ENCODE measurements at places on chromosomes 6 and 20. TPM values are rescaled to one million over a fixed set of nuclear protein-coding genes. Genes with fewer than 3 reads are reported as not detected.

PLN gene
- total RNA-seq, result 10.6 TPM

DNA sequence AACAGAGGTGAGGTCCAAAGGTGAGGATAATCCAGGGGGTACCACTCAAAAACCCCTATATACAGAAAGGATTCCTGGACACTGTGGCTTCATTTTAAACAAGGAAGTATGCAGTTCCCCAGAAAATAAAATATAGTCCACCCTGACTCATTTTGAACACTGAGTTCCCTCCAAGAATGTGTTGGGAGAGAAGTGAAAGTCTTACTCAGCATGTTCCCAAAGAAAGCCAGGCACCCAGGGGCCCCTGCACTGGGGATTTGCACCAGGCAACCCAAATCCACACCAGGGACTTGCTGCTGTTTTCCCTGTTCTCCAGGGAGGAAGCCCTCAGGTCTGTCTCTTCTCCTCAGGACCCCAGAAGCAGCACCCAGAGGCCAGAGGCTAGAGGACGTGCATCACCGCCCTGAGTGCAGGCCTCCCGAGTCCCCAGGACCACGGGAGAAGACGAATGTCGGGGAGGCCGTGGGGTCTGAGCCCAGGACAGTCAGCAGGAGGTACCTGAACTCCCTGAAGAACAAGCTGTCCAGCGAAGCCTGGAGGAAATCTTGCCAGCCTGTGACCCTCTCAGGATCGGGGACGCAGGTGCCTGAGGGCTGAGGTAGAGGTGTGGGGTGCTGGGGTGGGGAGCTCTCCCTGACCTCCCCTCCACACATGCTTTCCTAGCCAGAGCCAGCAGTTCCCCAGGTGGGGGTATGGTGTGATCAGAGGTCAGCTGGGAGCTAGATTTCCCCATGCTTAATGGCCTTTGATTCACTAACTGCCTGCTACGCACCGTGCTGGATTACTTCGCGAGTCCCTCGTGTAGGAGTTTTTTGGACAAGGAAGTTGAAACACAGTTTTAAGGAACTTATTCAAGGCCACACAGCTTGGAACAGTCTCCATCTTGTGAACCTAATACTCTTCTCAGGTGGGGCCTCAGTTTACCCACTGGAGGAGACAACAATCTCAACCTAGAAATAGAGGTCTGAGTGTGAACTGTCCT, 3.3 kb downstream of the FGD2 start:
- no peak for DNase-seq

DNA sequence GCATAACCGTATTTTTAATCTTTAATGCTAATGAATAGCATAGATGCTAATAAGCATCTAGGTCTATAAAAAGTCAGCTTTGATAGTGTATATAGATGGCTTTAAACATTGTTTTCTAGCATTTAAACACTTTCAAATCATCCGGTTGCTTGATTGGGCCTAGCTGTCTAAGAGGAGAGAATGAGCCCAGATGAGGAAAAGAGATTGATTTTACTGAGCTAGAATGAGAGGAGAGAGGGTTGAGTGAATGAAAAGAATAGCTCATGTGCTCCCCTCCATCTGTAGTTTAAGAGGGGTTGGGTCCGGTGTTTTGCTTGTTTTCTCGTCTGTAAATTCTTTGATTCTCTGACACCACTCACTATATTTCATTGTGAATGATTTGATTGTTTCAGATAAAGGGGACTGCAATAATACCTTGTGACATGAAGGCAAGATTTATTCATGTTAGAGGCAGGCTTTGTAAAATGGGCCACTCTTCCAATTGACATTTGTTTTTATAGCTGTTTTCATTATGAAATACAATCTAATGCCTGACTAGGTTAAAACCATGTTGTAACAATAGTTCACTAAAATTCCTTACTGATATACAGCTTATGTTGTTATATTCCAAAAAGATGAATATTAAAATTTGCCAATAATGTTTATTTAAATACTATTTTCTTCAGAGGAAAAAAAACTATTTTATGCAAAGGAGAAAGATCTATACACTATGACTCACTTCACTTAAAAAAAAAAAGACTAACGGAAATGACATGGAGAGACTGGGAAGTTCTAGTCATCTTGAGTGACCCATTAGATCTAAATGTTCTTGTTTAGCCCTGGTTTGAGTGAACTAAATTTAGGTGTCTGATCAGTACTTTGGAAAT, 3.2 kb downstream of the PTPN1 start:
- no peak for DNase-seq

SRSF12 gene
- total RNA-seq, result 2.0 TPM

GRCh38 chr6:22965889-22966288, 396.5 kb downstream of the HDGFL1 start:
- DNase-seq, result no peak

- DNase-seq, result no peak
Observed at GRCh38 chr20:36684747-36685146, 38.8 kb upstream of the SLA2 start.

DNA sequence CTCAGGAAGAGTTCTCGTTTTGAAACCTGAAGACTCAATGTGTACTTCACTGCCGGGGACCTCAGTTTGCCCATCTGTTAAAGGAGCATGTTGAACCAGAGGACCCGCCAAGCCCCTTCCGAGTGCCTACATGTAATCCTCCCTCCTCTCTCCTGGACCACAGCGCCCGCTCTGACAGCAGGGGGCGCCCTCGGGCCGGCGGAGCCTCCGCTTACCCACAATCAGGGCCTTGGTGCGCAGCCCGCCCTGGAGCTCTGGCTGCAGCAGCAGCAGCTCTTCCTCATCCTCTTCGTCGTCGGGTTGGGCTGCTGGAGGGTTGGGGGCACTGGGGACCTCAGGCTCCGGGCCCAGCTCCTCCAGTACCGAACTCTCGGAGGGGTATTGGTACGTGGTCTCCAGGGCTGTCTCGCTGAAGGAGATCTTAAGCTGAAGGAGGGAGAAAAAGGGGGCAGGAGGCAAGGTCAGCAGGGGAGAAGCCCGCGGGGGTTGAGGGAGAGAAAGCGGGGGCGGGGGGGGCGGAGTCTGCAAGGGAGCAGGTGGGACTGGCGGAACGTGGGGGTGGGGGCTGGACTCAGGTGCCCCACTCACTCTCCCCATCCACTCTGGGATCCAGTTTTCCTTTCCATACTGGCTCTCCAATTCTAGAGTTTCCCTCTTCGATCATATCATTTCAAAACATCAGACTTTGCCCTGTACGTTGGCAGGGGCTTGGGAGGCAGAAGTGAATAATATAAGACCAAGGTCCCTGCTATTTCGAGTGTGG, 6.3 kb upstream of the DHX16 start:
- DNase-seq, result peak; percentile 93

RAET1G gene
- 0.53 TPM for total RNA-seq

GRCh38 chr6:169838346-169839028, 87.1 kb downstream of the ERMARD start:
- peak; percentile 33 for DNase-seq

OR2B2 gene
- total RNA-seq, result not detected

CST5 gene
- not detected for total RNA-seq

GRCh38 chr20:33539129-33539528, 49.2 kb downstream of the CBFA2T2 start:
- DNase-seq, result no peak

DNA sequence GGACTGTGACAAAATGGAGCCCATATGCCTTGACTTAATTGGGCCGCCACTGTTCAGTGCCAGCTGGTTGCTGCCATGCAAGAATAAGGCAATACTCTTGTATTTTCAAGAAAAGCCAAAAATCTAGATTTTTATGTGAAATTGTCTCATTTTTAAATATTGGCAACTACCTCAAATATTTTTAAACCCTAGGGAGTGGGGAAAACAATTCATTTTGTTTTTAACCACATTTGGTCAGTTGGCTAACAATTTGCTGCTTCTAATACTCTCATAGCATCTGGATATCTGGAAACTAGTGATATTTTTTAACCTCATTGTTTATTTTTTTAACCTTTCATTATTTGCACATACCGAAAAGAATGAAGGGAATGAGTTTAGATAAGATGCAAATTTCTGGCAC, 91.0 kb downstream of the EYA2 start:
- peak; percentile 12 for DNase-seq

EPPIN gene
- not detected for total RNA-seq
